ENCODE measurements at places on chromosomes 6 and 20.

GRCh38 chr6:142356884-142357225, 55.0 kb downstream of the ADGRG6 start:
- no peak for DNase-seq

- DNase-seq, result no peak
These were observed 116.2 kb upstream of the JAG1 start for GRCh38 chr20:10790013-10790412.

- no peak for DNase-seq
These were observed 62.7 kb downstream of the NOL4L start for GRCh38 chr20:32522526-32522775.

DNA sequence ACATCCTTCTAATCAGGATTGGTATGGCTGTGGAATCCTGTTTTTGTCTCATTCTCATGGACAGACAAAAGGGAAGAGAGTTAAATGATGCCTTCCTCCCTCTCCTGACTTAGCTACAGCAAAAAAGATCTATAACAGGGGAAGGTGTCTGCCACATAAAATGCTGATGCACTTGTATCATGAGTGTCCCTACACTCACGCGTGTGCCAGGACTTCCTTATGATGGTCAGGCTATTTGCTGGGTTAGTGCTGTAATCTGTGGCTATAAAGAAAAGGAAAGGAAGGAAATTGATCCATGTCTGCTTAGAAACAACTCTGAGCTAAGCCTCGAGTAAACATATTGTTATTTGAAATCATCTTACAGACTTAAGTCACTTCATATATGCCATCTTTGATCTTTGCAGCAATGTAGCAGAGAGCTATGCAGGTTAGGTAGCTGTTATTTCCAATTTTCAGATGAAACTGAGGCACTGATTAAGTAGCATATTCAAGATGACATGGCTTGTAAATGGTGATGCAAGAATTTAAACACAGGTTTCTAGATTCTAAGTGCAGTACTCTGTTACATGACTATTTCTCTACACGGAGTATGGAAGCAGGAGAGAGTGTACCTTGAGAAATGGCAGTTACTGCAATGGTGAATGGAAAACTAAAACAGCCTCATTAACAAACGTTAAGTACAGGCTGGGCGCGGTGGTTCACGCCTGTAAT, 8.4 kb upstream of the DHX35 start:
- no peak for DNase-seq

DNA sequence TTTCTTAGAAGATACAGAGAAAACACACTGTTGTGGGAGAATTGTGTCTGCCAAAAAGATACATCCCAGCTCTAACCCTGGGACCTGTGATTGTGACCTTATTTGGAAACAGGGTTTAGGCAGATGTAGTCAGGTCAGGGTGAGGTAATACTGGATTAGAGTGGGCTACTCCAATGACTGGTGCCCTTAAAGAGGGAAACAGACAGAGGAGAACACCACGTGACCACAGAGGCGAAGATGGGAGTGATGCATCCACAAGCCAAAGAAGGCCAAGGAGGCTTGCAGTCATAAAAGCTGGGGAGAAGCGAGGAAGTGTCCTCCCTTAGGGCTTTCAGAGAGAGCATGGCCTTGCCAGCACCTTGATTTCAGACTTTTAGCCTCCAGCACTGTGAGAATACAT, 35.6 kb downstream of the SLC52A3 start:
- no peak for DNase-seq

GRCh38 chr6:40753048-40753447, 165.9 kb upstream of the LRFN2 start:
- no peak for DNase-seq

DNA sequence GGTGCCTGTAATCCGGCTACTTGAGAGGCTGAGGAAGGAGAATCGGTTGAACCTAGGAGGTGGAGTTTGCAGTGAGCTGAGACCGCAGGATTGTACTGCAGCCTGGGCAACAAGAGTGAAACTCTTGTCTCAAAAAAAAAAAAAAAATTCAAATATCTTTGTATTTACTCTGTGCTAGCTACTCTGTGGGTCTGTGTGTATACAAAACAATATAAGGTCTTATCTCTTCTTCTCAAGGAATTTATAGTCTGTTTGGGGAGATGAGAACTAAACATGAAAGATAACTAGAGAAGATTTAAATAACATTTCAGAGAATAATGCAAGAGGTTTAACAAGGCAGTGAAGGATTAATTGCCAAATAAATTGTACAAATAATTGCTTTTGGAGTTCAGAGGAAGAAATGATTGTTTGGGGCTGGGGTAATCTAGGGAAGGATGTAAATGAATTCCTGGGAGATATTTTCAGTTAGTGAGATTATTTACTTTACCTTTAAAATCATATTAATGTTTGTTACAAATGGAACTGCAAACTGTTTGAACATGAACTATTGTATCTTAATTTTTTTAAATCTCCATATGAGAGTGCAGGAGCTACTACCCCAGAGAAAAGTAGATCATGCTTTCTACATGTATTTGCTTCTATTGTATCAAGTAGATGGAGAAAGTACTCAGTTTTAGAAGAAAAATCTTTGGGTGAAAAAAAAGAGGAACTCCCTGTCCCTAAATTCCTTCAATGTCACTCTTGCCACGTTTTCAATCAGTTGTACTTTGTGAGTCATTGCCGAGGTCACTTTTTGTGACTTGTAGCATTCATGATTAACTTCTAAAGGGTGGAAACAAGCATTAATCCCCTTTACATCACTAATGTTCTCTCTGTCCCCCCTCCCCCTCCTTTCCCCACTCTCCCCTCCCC, 39.0 kb downstream of the NCOA3 start:
- no peak for DNase-seq

DNA sequence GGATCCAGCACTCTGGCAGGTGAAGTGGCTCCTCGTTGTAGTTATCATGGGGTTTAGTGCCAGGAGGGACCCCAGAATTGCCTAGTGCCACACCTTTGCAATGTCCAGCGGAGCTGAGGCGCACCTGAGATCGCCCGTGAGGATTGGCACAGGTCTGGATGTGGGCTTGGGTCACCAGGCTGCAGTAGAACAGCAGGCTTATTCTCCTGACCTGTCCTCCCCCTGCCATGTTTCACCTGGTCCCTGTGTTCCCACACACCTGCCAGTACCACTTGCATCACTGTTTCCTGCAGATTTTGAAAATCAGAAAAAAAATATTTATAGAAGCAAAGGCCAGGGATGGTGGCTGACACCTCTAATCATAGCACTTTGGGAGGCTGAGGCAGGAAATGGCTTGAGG, 16.7 kb downstream of the ENTPD6 start:
- DNase-seq, result no peak

Data from retinal pigment epithelial cell (primary cell).